ENCODE measurements at places on chromosomes 4 and X.

GRCh38 chrX:81195712-81196111, 6.0 kb downstream of the HMGN5 start:
- peak; percentile 45 for DNase-seq

DNA sequence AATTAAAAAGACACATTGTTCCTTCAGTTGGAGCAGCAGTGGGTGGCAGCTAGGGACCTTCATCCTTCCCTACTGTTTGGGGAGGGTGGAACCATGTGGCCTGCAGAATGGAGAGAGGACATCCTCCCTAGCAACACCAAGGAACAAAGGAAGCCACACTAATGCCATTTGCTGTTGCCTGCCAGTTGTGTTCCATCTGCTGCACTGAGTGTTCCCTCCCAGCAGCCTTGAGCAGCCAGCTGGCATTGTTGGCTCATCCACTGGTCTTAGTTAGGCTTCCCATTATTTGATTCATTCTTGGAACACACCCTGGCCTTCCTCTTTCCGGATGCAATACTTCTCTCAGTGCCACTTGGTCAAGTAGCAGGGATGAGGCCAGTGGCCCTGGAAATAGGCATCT, 25.0 kb upstream of the HMGB3 start:
- DNase-seq: no peak

DNA sequence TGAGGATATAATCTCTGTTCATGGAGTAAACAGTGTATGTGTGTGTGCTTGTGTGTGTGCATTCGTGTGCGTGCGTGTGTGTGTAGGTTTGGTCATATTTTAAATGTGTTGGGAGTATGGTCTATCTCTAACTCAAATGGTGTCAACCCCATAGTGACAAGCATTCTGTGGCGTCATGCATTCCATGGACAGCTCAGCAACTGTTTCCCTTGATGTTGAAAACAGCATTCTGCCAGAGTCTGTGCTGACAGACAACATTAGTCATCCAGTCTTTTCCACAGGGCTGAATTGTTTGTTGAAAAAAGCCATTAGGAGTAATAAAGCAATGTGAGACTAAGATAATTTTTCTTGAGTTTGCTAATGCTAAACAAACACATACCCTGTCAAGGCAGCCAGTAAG, 706.6 kb downstream of the PCDH19 start:
- DNase-seq: no peak

- no peak for DNase-seq
Observed at GRCh38 chr4:99749445-99750391, 66.9 kb upstream of the DAPP1 start.

- DNase-seq: no peak
Observed at GRCh38 chr4:107155366-107155765, 119.3 kb upstream of the DKK2 start.

GRCh38 chr4:165288226-165288625, 39.2 kb upstream of the MSMO1 start:
- no peak for DNase-seq

GRCh38 chr4:147799986-147800555, 68.2 kb downstream of the ARHGAP10 start:
- DNase-seq: no peak

DNA sequence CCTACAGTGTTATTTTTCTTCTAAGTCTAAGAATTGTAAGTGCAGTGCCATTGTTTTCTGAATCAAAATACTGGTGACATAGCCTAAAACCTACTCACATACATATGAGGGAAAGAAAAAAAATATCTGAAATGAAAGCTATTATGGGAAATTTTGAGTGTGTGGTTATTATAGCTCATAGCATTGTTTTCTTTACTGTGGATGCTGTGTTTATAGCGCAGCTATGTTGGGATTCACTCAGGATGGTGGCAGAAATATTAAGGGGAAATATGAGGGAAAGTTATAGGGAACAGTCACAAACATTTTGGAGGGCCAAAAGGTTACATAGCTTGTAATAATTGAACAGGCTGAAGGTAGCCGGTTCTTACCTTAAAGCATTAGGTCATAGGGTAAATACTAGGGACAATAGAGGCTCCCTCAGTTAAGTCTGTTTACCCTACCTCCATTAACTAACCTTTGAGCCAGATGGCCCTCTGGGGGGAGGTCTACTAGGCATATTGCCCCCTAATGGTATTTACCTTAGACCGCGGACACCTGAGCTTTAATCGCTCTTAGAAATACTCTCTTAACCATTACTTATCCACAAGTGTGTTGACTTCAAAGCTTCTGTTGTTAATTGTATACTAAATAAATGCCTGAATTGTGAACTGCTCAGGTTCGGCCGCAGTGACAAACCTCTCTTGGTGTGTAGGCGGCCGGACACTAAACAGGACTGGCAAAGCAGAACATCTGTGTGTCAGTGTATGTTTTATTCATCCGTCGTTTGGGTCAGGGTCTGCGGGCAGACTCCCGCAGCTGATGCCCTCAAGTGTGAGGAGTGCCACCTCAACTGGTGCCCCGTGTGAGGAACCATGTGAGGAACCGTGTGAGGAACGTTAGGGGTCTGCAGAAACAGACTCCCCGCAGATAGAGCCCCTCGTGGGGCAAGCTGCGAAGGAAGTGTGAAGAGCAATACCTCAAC, 21.3 kb upstream of the SULT1B1 start:
- no peak for DNase-seq

GRCh38 chr4:76017056-76017686, 6.1 kb downstream of the CXCL10 start:
- no peak for DNase-seq

DNA sequence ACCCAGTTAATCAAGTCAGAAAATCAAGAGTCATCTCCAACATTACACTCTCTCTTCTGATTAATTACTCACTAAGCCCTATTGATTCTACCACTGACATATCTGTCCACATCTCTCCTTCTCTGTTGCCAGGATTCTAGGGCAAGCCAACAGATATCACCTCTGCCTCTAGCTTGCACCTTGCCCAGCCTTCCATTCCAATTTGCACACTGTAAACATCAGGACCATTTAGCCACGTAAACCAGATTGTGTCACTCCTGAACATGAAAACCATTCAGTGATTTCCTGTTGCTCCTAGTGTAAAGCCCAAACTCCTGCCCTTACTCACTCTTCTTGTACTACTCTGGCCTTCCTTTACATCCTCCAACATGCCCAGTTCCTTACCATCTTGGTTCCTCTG, 68.0 kb upstream of the PLS3 start:
- no peak for DNase-seq

GRCh38 chrX:135649561-135649960, 63.9 kb upstream of the CT45A1 start:
- DNase-seq: no peak

GRCh38 chrX:40440866-40441265, 139.9 kb upstream of the ATP6AP2 start:
- DNase-seq: no peak

GRCh38 chrX:65874110-65874509, 165.8 kb downstream of the VSIG4 start:
- no peak for DNase-seq

- DNase-seq: no peak
Observed at GRCh38 chr4:170875868-170876267, 786.1 kb upstream of the AADAT start.

DNA sequence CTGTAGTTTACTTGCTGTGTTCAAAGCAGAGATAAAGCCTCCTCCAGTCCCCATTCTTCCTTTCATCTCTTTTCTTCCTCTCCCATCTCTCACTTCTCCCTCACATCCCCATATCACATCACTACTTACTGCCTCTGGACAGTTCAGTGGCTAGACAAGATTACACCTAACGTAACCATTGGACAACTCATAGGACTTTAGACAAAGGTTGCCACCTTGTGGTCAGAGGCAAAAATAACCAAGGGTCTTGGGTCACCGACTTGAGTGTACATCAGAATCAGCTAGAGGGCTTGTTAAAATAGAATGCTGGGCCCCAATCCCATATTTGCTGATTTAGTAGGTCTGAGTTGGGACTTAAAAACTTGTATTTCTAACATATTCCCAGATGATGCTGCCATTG, 109.3 kb upstream of the DGKK start:
- DNase-seq: peak; percentile 31

DNA sequence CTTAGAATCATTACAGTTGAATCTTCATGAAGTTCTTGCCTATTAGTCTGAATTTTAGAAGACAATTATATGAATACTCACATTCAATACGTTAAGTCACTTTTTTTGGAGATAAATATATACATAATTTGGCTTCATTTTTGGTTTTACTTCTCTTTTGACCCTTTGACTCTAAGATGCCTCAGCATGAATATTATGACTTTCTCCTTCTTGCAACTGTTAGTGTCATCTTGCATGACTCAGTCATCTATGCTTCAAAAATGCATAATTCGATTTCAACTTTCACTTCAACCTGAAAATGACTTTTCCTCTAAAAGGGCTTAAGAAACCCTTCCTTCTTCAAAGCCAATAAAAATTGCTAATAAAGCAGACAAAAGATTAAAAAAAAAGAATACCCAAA, 1427.5 kb downstream of the ADGRL3 start:
- no peak for DNase-seq

DNA sequence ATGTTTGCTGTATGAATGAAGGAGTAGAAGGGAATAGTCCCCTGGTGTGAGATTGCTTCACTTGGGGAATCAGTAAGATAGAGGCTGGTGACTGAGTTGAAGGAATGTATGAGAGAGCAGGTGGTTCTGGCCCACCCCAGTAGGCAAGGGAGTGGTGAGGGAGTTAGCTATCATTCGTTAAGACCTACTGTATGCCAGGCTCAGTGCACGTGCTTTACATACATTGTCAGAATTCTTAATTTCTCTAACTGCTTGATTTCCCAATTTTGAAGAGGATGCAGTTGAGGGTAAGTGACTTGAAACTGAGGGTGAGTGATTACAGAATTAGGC, 700 bp downstream of the VMA21 start:
- DNase-seq: no peak

GRCh38 chr4:75848891-75849290, 53.4 kb downstream of the PPEF2 start:
- DNase-seq: no peak

DNA sequence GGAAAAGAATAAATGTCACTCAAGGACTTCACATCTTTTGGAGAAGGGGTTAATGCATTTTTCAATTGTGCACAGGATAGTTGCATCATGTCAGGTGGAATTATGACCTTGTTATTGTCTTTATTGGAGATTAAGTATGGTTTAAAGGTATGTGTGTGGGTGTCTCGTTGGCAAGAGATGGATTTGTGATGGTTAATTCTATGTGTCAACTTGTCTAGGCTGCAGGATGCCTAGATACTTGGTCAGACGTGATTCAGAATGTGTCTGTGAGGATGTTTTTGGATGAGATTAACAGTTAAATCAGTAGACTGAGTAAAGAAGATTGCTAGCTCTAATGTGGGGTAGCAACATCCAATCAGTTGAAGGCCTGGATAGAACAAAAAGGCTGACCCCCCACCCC, 42.2 kb upstream of the HSD17B10 start:
- DNase-seq: no peak

- DNase-seq: no peak
Observed at GRCh38 chrX:40340116-40340515, 240.7 kb upstream of the ATP6AP2 start.

DNA sequence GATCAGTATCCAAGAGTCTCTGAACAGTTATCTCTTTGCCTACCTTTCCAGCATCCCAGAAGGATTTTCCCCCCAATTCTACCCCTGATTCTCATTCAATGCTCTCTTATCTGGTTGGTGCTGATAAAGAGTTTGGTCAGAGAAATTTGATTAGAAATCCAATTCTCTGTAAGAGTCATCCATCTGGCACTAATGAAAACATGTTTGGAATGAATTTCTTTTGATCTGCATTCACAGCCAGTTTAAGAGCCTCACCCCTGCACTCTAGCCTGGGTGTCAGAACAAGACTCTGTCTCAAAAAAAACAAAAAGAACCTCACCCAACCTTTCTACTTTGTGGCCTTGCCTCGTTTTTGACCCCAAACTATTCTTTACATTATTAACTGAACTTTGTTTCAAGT, 122.1 kb downstream of the MANBA start:
- DNase-seq: no peak

- no peak for DNase-seq
Observed at GRCh38 chrX:71549986-71550385, 17.1 kb downstream of the OGT start.

- no peak for DNase-seq
Observed at GRCh38 chr4:164345756-164346155, 408.2 kb upstream of the SMIM31 start.

GRCh38 chr4:23972187-23972586, 82.3 kb upstream of the PPARGC1A start:
- DNase-seq: no peak

DNA sequence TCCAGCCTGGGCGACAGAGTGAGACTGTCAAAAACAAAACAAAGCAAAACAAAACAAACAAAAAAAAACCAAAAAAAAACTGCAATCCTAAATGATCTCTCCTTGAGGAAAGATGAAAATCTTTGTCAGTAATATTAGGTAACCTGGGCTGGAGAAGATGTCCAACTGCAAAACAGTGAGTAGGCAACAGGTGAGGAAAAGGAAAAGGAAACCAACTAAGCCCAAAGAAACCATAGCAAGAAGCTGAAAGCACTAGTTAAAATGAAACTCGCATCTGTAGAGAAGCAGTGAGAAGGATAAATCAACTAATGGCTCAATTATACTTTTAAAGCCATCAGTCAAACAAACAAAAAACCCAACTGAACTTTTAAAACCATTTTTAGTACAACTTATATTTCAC, 54.2 kb downstream of the ENOX2 start:
- no peak for DNase-seq

DNA sequence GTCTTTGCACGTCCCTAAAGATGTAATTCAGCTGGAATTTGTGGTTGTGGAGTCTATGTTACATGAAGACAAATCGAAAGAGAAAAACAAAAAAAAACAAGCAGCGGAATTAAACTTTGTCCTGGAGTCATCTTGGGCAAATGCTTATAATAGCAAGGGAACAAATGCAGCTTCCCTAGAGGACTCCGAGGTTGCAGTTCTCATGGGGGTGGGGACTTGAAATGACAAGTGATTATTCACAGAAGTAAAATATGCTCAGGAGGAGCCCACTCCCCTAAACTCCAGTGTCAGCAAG, 362.4 kb downstream of the ARHGAP24 start:
- no peak for DNase-seq

- no peak for DNase-seq
Observed at GRCh38 chr4:85762529-85762871, 287.6 kb downstream of the ARHGAP24 start.

- DNase-seq: no peak
Observed at GRCh38 chr4:12123707-12124106, 695.0 kb upstream of the HS3ST1 start.

- DNase-seq: no peak
Observed at GRCh38 chrX:67604979-67605703, 61.3 kb downstream of the AR start.

DNA sequence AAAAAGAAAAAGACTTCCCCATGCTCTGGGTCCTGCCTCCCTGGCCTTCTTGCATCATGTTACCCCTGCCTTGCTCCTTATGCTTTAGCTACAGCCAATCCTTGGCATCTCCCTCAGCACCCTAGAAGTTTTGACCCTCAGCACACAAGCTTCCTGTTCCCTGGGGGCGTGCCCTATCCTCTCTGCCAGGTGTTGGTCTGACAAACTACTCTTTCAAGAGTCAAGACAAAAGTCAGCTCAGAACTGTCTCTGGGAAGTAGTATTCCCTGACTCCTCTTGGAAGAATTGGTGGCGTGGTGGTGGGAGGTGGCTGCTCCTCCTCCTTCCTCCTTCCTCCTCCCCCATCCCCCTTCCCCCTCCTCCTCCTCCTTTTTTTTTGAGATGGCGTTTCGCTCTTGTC, 41.0 kb downstream of the PRPS1 start:
- no peak for DNase-seq

- no peak for DNase-seq
Observed at GRCh38 chrX:15274946-15275345, 5.1 kb upstream of the ASB9 start.

Data from WTC11 (cell line).